ENCODE measurements at places on chromosomes 1 and 21. TPM values are rescaled to one million over a fixed set of nuclear protein-coding genes. Genes with fewer than 3 reads are reported as not detected.

The SCAF4 gene
- 12.2 TPM for total RNA-seq

The TP53BP2 gene
- total RNA-seq, result 32.2 TPM

The GPR37L1 gene
- total RNA-seq, result not detected

The CAPZA1 gene
- 213 TPM for total RNA-seq

The SPRR2G gene
- not detected for total RNA-seq

The SLC27A3 gene
- 14.3 TPM for total RNA-seq

The ADAM30 gene
- total RNA-seq, result not detected

The PSRC1 gene
- 3.0 TPM for total RNA-seq

The USP33 gene
- total RNA-seq, result 107 TPM

The PTAFR gene
- total RNA-seq, result 0.16 TPM

The MAP10 gene
- 3.4 TPM for total RNA-seq

The NTRK1 gene
- total RNA-seq, result not detected

The NPHP4 gene
- 12.6 TPM for total RNA-seq

The MYOG gene
- total RNA-seq, result not detected

The ANKRD45 gene
- 0.16 TPM for total RNA-seq

The DOP1B gene
- 16.5 TPM for total RNA-seq

The KRTAP7-1 gene
- total RNA-seq, result not detected

The BARHL2 gene
- not detected for total RNA-seq

Measured in hair follicle dermal papilla cell (primary cell).